Stimulated activated CD8-positive, alpha-beta memory T cell treated with anti-CD3 and anti-CD28 coated beads, Interleukin-7, amount 100 ng/mL, for 1 hour (primary cell): ENCODE measurements at places on chromosomes 16 and 17.
A peak's percentile ranks its signal among the peaks of the same experiment; 100 is the strongest.

- no peak for DNase-seq
These were observed 53.9 kb downstream of the USP10 start for GRCh38 chr16:84753412-84754326.

DNA sequence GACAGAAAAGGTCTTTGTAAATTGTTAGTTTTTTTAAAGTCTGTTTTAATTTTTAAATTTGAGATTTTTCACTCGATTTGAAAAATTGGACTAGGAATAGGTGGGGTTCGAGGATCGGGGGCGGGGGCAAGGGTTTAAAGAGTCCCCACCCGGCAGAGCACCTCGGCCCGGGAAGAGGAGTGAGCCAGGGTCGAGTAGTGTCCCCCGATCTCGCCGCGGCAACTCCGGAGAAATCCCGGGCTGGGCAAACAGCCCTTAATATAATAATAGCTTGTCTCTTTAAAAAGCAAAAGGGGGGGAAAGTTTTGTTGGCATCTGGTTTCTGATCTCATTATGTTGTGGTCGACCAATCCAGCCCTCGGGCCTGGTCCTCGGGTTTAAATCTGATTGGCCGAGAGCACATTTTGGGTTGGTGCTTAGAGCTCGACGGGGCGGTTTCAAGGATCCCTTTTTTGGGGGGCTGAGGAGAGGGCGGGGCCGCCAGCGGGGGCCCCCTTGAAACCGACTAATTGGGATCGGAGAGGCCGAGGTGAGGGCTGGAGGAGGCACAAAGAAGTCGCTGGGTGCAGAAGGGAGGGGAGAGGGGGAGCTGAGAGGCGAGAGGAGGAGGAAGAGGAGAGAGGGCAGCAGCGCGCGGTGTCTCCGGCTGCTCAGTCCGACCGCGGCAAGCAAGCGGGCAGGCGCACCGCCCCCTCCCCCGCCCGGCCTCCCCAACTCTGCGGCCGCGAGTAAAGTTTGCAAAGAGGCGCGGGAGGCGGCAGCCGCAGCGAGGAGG, at the start of gene FZD2:
Gene FZD2, plus strand, starts transcription at position 653 of the 775 bp plus-strand sequence. CDS start 205 bp downstream, outside the sequence.
- peak; percentile 13 for DNase-seq

DNA sequence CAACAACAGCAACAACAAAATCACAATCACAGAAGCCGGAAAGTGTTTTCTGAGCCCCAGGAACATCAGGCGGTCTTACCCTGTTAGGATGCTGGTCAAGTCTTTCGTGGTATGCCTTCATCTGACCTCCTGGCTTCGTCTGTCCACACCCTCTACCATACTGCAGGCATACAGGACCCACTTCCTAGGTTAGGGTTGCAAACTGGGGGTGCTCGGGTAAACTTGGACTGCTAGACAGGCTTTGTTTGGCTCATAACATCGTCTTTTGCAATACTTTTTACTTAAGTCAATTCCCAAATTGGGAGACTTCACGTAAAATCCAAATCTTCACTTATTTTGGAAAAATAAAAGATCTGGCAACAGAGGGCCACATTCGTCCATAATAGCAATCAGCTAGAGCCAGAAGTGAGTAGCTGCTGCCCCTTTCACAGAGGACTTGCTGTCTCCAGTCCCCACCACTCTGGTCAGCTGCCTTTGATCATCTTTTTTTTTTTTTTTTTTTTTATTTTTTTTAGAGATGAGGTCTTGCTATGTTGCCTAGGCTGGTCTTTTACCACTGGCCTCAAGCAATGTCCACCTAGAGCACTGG, 30.0 kb downstream of the CHD9 start:
- no peak for DNase-seq

- no peak for DNase-seq
These were observed 74.3 kb downstream of the KANSL1 start for GRCh38 chr17:46118964-46119363.

DNA sequence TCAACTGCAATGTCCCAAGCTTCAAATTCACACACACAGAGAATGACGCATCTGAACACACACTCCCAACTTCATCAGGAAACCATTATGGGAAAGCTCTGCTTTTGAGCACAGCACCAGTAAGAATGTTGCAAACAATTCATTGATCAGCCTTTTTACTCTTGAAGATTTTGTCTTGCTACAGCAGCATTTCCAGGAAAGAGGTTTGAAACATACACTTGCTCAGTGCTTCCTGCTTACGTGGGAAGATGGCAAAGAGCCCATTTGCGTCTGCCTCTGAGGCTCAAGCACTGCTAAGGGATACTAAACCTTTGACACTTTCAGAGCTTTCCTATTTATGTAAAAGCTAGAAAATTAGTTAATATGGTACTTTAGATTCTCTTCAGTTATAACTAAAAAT, 77.2 kb upstream of the MON1B start:
- DNase-seq = no peak

- DNase-seq = no peak
These were observed 105.7 kb downstream of the C17orf67 start for GRCh38 chr17:56727876-56728617.

DNA sequence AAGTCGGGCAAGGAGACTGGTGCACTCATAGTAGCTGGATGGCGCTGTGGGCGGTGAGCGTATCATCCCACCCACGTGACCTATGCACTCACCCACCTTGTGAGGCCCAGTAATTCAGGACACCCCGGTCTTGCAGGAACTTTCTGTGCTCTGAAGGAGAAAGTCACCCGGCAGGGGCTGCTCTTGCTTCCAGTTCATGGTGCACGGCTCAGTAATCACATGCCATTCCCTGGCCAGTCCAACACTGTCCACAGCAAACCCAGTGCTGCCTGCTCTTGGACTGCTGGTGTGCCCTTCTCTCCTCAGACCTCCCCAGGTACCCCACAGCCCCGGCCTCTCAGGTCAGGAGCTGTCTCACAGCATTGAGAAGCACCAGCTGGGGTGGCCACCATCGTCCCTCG, 16.4 kb upstream of the RHBDF2 start:
- DNase-seq = no peak

DNA sequence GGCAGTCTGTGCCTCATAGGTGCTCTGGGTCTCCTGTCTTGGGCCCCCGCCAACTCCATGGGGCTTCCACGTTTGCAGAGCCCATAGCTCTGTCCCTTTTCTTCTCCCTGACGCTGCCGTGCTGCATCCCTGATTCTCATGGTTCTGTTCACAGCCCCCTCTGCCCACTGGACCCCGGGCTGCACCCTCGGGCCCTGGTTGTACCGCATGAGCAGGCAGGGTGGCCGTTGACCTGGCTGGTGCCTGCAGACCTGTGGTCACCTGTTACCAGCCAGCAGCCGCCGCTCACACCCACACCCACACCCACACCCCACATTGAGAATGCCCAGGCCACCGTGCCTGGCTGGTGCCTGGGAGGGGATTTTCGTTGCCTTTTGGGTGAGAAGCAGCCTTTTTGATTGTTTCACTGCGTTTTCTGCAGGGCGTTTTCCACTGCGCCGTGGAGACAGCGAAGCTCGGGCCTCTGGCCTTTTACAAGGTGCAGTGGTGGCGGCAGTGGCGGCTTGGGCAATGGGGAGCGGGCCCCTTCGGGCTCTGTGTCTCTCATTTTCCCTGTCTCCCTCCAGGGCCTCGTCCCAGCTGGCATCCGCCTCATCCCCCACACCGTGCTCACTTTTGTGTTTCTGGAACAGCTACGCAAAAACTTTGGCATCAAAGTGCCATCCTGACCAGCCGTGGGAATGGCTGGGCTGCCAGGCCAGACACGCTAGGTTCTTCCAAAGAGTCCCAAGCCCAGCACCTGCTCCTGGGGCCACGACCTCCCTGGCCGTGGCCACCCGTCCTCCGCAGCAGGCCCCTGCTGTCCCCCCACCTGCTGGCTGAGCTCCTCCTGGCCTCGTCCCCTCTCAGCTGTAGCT, 7.6 kb downstream of the SLC25A10 start:
- DNase-seq = no peak

GRCh38 chr16:89330177-89330856, 112.8 kb downstream of the ZNF778 start:
- no peak for DNase-seq

- no peak for DNase-seq
These were observed 13.0 kb upstream of the MPHOSPH6 start for GRCh38 chr16:82183004-82183397.

GRCh38 chr16:64153718-64154117, 968.1 kb downstream of the CDH11 start:
- no peak for DNase-seq

DNA sequence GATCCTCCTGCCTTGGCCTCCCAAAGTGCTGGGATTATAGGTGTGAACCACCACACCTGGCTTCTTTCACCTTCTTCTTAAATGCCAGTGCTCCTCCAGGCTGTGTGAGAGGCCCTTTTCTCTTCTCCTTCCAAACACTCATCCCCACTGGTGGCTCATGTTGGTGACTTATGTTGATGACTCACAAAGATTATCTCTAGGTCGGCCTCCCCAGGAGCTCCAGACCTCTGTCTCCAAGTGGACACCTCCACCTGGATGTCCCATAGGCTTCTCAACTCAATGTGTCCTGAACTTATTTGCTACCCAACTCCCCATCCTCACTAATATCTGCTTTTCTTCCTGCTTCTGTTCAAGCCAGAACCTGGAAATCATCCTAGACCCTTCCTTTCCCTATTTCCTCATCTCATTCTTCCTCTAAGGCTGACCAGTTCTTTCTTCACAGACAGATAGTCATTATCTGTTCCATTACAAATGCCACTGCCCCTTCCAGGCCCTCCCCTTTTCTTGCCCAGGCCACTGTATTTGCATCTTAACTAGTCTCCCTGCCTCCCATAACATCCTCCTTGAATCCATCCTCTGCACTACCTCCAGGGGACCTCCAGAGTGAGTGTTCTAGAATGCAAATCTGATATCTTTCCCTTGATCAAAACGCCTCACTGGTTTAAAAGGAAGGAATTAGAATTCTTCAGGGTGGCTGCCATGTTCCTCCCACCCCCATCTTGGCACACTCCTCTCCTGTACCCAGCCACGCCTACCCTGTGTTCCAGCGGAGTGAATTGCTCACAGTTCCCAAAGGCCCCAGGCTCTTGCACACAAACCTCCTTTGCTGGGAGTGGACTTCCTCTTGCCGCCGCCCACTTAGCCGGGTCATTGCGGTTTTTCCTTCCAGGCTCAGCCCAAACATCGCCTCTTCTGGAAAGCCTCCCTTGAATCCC, 34.8 kb upstream of the FBXO47 start:
- no peak for DNase-seq

- no peak for DNase-seq
These were observed 113.5 kb downstream of the CLEC16A start for GRCh38 chr16:11057711-11058345.

- no peak for DNase-seq
These were observed 29.4 kb downstream of the RPH3AL start for GRCh38 chr17:323181-323580.
